ENCODE measurements at places on chromosomes 7 and 10.

DNA sequence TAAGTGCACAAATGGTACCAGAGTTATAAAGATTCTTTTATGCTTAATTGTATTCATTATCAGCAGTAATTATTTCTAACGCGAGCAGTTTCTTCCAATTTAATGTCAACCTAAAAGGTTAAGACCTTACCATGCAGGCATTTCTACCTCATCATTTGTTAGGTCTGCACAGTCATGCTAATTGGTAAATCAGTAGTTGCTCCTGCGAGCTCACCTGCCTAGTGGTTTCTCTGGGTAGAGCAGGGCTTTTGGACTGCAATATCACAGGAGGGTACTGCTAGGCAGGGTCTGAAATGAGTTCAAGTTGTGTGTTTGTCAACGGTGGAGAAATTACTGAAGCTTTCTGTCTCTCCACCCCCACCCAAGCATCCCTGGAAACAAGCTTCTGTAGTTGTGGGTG lies 558.5 kb upstream of the MGMT start:
- DNase-seq = no peak

DNA sequence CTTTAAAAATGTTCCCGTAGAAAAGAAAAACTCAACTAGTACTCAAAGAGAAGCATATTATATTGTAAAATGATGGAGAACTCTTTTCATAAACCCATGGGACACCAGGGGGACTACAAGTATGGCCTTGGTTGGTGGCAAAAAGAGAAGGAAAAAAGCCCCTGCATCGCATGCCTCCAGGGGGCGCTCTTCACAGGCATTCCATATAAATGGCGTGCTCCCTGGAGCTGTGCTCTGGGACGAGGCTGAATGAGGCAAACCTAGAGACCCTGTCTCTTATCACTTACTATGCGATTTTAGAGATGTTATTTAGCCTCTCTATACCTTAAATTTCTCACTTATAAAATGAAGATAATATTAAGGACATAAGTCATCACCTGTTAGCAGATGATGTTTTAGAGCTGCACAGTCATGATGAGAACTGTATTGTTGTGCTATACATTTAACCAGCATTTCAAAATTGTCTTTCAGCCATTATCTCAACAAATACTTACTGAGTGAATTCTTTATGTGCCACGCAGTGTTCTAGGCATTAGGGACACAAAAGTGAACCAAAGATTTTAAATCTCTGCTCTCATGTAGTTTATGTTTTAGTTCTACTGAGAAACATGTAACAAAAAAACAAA lies 105.8 kb downstream of the ARHGAP21 start:
- DNase-seq = no peak

- no peak for DNase-seq
These were observed 13.3 kb upstream of the SLC18A3 start for GRCh38 chr10:49596836-49597235.

- no peak for DNase-seq
These were observed 85.0 kb downstream of the KMT2E start for GRCh38 chr7:105098863-105099515.

DNA sequence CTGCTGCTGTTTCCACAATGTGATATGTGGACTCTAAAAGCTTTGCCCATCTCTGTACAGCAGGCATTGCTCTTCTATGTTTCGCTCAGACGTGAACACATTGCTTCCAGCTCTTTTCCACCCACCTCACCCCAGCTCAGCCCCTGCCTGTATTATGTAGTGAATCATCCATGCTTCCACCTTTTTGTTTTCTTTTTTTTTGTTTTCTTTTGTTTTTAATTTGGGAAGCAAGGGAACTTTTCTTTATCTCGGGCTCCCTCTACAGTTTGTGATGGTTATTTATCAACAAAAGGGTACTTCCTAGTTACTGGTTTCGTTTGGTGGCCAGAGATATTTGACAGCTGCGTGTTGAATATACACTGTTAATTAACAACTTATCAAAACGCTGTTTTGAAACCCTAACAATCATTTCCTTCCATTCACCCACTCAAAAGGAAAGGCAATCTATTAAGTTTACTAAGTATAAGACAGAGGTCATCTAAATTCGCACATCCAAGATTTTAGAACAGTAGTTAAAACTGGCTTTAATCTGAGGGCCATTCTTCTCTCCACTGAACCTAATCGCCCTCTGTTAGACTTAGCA lies 127.9 kb upstream of the STK17A start:
- DNase-seq = no peak
